Heart right ventricle (tissue), 16 donors: ENCODE measurements at places on chromosomes 3 and 15.

- no peaks in the 10 kb centered on the region for H3K4me1 ChIP-seq
- peaks cover 16% of the 10 kb centered on the region for H3K27me3 ChIP-seq
- H3K4me3 ChIP-seq, result no peak overlapping the region
- no peak for DNase-seq
These were observed 185.6 kb downstream of the OR4M2 start for GRCh38 chr15:22265970-22266369.

DNA sequence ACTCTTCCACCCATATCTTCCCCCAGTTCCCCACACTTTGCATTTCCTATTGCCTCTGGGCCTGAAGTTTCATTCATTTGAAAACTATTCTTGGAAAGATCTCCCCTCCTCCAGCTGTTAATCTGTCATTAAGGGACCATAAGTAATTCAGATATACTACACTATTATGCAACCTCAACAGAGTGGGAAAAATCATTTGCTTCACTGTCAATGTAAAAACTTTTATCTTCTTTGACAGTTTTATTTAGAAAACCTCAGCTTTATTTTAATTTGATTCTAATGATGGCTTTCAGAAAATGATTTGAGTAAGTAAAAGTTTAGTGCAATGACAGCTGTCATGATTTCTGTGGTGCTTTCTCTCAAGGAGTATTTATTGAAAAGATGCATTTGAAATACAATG lies 435.3 kb upstream of the KCNMB2 start:
- no peaks in the 10 kb centered on the region for H3K4me1 ChIP-seq
- H3K4me3 ChIP-seq, result no peak overlapping the region
- H3K36me3 ChIP-seq, result no peaks in the 10 kb centered on the region

DNA sequence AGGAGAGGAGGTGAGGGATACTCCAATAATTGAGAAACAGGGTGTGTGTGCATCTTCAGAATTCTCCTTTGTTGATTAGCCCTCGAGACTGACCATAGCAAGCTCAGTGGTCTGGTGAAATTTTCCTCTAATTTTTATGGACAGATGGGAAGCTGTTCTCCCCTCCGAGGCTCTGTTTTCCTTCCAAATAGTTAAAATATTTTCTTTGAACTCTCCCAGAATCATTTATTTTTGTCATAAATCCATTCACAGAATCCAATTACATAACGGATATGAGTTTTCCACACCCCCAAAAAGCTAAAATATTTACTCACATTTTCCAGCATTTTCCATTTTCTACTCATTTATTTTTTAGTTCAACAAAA lies 36.5 kb downstream of the QTRT2 start:
- H3K4me1 ChIP-seq, result peaks cover 17% of the 10 kb centered on the region
- no peaks in the 10 kb centered on the region for H3K27me3 ChIP-seq
- H3K36me3 ChIP-seq, result no peaks in the 10 kb centered on the region
- H3K27ac ChIP-seq, result peak overlapping the region; percentile 56
- DNase-seq, result no peak

DNA sequence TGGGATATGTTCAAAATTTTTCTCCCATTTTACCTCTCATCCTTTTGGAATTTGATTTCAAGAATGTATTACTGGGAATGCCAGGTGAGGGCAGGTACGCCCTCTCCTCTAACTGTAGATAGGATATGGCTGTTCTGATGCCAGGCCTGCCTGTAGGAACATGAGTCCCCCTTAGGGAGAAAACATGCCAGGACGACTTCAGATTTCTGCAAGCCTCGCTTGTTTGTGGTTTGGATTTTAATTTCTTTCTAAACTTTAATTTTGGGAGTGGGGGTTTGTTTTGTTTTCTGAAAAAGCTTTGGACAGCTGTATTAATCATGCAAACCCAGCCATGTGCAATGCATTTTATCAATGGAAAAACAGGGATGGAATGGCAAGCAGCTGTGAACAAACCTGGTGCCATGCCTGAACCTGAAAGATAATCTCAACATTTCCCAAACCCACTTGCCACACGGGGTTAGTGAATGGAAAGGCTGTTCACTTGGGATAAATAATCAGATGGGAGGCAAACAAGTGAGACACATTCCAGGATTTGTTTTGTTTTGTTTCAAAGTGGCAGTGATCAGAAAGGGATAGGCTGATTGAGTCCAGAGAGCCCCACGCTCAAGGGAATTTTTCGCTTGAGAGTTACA lies 207.6 kb downstream of the GAP43 start:
- H3K27ac ChIP-seq, result no peak overlapping the region
- H3K27me3 ChIP-seq, result no peaks in the 10 kb centered on the region
- peaks cover 3% of the 10 kb centered on the region for H3K4me1 ChIP-seq
